Left renal pelvis (tissue), 4 donors: ENCODE measurements at places on chromosomes 3 and 15.

DNA sequence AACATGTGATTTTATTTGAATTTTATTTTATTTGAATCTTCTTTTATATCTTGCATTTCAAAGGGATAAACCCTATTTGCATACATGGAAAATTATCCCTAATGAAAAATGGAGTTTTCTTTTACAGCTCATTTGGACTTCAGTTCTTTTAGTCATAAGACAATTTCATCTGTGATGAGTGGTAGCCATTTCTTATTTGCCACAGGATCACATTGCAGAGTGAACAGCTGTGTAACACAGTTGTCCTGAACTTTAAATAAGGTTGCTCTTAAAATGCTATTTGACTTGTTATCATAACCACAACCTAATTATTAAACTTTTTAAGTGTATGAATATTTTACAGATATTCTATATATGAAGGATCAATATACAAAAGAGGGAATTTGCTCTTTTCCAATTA lies 221.7 kb upstream of the ROPN1 start:
- DNase-seq: no peak

DNA sequence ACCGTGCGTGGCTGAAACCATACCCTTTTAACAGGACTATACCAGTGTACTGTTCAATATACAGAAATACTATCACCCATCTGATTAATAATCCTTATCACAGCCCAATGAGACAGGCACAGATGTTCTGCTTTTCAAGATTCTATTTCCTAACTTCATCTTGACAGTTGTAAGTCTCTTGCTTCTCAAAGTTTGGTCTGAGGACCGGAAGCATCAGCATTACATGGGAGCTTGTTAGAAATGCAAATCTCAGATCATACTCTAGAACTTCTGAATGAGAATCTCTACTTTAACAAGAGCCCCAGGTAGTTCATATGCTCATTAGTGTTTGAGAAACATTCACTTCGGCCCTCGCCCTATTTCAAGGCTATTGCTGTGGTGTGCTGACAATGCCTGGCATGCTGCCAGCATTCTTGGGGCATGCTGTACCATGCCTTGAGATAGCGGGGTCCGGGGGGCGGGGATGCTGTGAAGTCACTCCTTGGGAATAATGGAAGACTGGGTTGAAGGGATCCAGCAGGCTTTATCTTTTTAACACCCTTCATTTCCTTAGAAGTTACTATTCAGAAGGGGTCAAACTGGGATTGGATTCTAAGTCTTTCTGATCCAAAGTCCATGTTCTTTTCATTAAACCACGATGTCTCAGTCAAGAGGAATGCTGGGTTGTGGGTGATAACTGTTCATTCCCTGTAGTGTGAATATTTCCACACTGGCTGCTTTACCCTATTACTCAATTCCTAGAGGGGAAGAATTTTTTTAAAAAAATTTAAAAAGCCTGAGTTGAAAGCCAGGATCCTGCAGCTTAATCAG lies 194.7 kb downstream of the LPP start:
- DNase-seq: no peak

DNA sequence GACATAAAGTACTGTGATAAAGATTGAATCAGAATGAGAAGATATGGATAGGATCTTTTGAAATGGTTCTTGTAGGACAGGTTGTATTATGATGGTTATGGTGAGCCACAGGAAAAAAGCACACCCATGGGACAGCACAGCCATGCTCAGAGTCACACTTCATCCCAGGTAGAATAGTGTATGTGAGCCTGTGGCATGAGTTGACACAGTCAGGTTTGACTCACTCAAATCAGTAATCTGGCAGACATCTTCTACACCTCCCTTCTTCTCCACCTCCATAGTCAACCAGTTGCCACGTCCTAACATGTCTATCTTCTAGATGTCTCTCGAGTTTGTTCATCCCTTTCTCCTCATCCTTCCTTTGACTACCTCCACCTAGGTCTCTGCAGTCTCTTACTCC lies 176.0 kb downstream of the RBMS3 start:
- no peak for DNase-seq

- DNase-seq: no peak
Measured at GRCh38 chr3:187264911-187265310, 26.6 kb downstream of the MASP1 start.

DNA sequence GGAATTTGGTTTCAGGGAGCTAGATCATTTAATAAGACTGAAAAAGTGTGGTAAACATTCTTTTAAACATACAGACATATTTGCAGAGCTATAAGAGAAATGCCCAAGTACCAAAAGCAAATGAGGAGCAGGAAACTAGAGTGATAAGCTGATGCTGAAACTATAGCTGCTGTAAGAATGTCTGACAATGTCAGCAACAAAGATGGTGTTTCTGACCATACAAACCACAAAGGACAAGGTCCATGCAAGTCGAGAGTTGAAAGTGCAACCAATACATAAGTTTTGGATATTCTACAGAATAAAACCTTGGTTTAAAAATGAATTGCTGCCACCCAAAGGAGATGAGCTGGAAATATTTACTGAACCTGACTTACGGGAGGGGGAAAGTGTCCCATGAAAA lies 610.2 kb downstream of the TBL1XR1 start:
- DNase-seq: no peak

DNA sequence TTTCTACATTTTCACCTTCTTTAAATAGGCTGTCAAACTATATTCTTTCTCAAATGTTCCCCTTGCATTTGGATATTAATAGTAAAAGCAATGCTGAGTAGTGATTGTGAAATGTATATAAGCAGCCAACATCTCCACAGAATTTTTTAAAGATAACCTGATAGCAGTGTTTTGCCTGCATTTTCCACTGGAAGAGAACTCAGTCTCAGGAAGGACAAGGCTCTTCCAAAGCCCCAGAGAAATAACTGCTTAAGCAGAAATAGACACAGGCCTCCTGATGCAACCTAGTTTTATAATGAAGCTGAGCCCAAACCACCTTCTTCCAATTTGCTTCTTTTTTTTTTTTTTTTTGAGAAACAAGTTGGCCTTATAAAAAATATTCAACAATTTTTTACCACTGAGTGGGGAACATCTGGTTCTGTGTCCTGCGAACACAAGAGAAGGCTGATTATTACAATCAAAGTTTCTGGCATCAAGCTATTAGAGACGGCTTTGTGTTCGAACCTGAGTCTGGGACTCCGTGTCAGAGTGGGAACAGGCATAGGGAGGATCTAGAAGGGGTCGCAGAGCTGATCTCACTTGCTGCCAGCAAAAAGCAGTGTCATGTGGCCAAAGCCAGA lies 332.5 kb upstream of the TBL1XR1 start:
- no peak for DNase-seq

DNA sequence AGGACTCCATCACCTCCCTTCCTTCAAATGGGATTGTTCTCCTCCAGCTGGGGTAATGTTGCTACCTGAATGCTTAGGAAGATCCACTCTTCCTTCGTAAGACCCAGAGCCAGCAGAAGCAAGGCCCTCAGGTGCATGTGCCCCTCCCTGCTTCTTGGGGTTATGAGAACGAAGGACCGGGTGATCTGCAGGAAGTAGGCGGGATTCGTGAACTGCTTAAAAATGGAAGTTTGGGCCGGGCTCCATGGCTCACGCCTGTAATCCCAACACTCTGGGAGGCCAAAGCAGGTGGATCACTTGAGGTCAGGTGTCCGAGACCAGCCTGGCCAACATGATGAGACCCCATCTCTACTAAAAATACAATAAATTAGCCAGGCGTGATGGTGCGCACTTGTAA lies 8.0 kb downstream of the TLR9 start:
- DNase-seq: no peak
